Caudate nucleus (tissue), 63 donors: ENCODE measurements at places on chromosomes 1 and 21.

GRCh38 chr1:117859901-117860300 lies 69.5 kb downstream of the GDAP2 start:
- no peak for DNase-seq

- peak; percentile 9 for DNase-seq
Observed at GRCh38 chr1:62841587-62842169, 57.7 kb downstream of the ATG4C start.

GRCh38 chr1:30527511-30528140 lies 195.8 kb downstream of the MATN1 start:
- no peak for DNase-seq

GRCh38 chr21:38667291-38667870 lies 138.3 kb upstream of the ETS2 start:
- DNase-seq: no peak
